Skeletal muscle tissue (tissue), 5 donors: ENCODE measurements at places on chromosomes 3 and 15. TPM values are rescaled to one million over a fixed set of nuclear protein-coding genes. Genes with fewer than 3 reads are reported as not detected.

TMEM207 gene
- total RNA-seq = not detected

P2RY13 gene
- 2.6 TPM for total RNA-seq

GMPPB gene
- total RNA-seq = 9.9 TPM

GOLGA8K gene
- not detected for total RNA-seq

FYCO1 gene
- total RNA-seq = 16.7 TPM

NME9 gene
- not detected for total RNA-seq
